ENCODE measurements at places on chromosomes 7 and 10.

- DNase-seq, result no peak
These were observed 61.9 kb upstream of the OPN4 start for GRCh38 chr10:86592413-86592812.

DNA sequence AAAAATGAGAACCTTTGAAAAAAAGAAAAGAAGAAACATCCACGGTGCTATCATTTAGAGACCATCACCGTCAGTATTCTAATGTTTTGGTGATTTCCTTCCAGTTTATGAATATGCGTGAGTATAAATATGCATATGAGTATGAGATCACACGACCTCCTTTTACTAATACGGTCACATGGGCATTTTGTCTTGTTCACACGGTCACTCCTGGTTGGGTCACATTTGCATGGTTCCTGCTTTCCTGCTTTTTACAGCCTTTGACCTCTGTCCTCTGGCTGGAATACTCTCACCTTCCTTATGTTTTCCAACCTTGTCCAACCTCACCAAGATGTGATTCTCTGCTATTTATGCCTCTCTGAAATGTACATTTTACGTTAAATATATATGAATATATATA is 25.3 kb upstream of the LMTK2 start:
- DNase-seq, result no peak

- no peak for DNase-seq
These were observed 165.4 kb upstream of the ADO start for GRCh38 chr10:62639144-62639543.

- DNase-seq, result no peak
These were observed 54.3 kb upstream of the ECHDC3 start for GRCh38 chr10:11687779-11688447.

DNA sequence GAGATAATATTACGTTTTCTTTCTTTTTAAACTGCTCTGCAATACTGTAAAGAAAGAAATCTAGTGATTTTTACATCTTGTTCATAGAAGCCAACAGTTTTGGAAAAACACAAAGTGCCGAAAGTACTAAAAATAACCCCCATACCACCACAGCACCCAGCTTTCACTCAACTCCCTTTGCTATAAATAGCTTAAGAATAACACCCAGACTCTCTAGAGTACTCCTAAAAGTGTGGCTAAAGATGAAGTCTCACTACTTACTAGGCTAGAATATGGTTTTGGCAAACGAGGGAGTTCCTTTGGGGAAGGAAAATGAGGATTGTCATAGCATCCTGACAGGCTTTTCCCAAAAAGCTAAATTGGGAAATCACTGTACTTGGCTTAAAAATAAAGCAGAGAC is 151.8 kb upstream of the ANK3 start:
- no peak for DNase-seq

- no peak for DNase-seq
These were observed 22.3 kb upstream of the TSPAN33 start for GRCh38 chr7:129122078-129122750.

- no peak for DNase-seq
These were observed 1250.6 kb downstream of the GATA3 start for GRCh38 chr10:9305018-9305655.

GRCh38 chr10:123796736-123797135 is 94.9 kb downstream of the CPXM2 start:
- DNase-seq, result no peak

DNA sequence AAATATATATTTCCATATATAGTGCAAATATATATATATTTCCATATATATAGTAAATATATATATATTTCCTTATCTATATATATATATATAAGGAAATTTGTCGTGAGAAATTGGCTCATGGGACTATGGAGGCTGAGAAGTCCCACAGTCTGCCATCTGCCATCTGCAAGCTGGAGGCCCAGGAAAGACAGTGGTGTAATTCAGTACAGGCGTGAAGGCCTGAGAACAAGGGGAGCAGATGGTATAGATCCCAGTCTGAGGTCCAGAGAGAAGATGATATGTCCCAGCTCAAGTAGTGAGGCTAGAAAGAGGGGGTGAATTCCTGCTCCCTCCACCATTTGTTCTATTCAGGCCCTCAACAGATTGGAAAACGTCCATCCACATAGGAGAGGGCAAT is 78.9 kb downstream of the MTPN start:
- DNase-seq, result no peak

DNA sequence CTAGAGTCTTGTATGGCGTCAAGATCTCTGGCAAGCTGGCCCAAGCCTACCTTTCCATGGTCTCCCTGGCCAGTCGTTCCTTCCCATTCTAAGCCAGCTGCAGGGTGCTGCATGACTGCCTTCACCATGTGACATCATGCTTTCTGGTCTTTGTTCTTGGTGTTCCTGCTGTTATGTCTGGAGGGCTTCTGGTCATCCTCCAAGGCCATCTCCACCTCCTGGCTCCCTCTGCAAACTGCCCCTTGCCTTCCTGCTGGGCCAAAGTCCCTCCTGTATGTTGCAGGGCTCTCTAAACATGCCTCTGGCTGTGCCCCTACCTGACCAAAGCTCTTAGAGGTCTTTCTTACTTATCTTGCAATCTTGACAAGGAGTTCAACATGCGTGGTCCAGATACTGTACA is 44.4 kb upstream of the SHH start:
- no peak for DNase-seq

All from frontal cortex (tissue), 4 donors.